ENCODE measurements at places on chromosomes 1 and 21. TPM values are rescaled to one million over a fixed set of nuclear protein-coding genes. Genes with fewer than 3 reads are reported as not detected.

GRCh38 chr21:36754241-36754898, 55.5 kb downstream of the SIM2 start:
- DNase-seq, result no peak

DNA sequence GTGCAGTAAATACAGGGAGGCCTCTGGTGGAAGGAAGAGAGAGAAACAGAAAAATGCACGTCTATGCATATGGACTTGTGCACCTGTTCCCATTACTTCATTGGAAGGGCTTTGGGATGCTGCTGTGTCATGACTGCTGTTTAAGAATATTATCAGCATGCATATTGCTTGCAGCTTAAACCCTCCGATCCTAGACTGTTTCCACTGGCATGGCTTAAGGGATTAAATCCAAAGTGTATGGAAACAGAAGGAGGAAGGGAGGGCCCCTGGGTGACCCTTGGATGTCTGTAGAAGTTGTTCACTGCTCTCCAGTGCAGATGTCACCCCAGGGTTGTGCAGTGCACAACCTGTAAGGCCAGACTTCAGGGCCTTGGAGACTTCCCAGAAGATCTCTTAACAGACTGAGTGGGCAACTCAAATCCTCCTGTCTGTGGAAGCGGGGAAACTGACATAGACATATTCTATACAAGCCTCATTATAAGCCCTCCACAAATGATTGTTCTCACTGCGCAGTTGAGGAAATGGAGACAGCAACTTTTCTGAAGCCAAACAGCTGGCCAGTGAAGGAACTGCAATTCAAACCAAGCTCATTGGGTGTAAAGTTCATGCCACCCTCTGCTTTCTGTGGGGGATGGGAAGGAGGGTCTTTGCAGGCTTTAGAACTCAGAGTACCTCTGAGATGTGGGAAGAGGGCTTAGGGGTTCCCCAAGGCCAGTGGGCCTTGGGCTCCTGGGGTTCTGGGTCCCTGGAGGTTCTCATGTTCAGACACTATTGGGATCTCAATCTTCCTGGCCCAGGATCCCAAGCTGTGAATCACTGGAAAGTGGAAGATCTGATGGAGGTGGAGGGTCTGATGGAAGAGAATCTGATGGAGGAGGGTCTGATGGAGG, 73.8 kb downstream of the UMODL1 start:
- no peak for DNase-seq

GRCh38 chr21:18157406-18157805, 87.2 kb upstream of the CHODL start:
- no peak for DNase-seq

- DNase-seq, result no peak
Measured at GRCh38 chr1:171495444-171495843, 10.1 kb downstream of the PRRC2C start.

DNA sequence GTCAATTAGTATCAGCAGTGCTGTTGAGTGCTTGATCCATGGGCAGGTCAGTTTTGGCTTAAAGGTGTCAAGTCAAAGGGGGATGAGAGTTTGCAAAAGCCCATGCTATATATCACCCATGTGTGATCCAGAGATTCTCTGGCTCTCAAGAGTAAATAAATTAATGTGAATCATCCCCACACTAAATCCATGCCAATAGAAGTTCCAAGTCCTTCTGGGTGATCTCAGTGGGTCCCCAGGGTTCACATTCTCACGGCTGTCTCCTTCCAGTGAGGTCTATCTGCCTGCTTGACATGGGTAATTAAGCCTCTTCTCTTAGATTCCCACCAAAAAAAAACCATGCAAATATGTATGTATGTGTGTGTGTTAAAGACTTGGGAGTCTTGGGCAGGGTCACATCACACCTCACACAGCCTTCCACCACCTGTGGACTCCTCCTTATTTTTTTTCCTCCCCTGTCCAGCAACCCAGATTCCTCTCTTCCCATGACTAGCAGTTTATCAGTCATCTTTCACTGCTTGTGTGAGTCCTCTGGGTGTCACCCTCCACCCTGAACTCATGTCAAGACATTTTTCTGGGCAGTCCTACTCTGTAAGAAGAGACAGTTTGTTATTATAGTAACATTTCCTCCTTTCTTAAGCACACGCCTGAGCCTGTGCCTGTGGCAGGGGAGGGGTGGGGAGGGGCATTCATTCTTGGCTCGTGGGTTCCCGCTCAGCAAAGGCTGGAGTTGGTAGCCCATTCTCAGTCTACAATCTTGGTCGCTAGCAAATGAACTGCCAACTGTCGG, 14.3 kb upstream of the S100A11 start:
- no peak for DNase-seq

DNA sequence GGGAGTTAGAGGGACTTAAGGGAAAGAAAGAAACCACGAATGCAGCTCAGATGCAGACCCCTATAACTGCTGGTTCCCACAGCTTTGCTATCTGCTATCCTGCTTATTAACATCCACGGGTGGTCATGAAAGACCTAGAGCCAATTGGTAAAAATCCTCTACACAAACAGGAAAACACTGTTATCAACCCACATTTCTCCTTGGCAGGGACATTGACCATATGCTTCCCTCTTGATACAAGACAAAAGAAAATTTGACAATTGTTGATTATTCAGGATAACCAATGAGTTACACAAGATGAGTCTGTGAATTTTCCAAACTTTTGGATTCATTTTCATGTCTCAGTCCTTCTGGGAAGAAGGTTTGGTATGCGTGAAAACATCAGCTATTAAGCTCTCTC, 90.4 kb downstream of the TIAM1 start:
- DNase-seq, result no peak

GRCh38 chr1:188817814-188818213, 1659.8 kb downstream of the BRINP3 start:
- DNase-seq, result no peak

GRCh38 chr1:32272557-32273390, 19.1 kb upstream of the HDAC1 start:
- DNase-seq, result no peak

DNA sequence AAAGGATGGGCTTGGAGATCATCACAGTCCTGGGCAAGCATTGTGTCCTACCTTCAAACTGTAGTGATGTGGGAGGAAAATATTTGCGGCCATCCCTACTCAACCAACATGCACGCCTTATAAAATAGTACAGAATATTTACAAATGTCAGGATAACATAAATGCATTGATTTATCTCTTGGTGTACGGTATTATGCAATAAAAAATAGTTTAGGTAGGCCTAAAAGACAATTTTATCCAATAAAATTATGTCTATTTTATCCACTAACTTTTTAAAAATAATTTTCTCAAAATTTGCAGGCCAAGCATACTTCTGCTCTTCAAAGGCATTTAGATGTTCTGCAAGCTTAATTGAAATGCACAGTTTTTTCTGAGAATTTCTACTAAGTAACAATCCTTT, at the start of gene OR2T1:
Gene OR2T1, plus strand, starts transcription at position 301 of the 400 bp plus-strand sequence. CDS start 3,100 bp downstream, outside the sequence.
- DNase-seq, result no peak

- no peak for DNase-seq
Measured at GRCh38 chr1:210918893-210919292, 215.1 kb downstream of the KCNH1 start.

The RXRG gene
- not detected for total RNA-seq

The REN gene
- total RNA-seq, result not detected

Data from SJSA1 (cell line).